SHP77 (cell line): ENCODE measurements at places on chromosomes 1 and 21.

DNA sequence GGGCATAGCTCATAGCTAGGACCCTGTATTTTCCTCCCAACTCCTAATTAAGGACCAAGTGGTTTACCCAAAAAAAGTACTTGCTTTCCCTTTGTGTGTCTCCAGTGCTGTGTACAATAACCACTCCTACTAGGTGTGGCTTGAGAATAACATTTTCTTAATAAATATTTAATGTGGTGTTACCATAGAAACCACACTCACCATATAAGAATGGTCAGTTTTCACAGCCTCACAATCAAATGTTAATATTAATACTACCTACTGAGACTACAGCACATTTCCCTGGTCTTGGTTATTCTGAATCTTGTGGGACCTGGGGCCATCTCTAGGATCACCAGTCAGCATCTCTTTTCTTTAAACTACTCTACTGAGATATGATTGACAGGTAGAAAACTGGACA is 83.5 kb upstream of the BCAR3 start:
- no peak for DNase-seq

- DNase-seq = peak; percentile 35
Observed at GRCh38 chr1:119779869-119780356, 11.2 kb upstream of the HMGCS2 start.

GRCh38 chr1:209895709-209896108 is 42.3 kb upstream of the SYT14 start:
- no peak for DNase-seq

GRCh38 chr1:25651824-25652741 is 35.5 kb downstream of the MAN1C1 start:
- no peak for DNase-seq

GRCh38 chr1:116956378-116956777 is 45.2 kb upstream of the CD101 start:
- peak; percentile 34 for DNase-seq

GRCh38 chr1:198337886-198338285 is 181.1 kb downstream of the NEK7 start:
- DNase-seq = no peak

- DNase-seq = no peak
Observed at GRCh38 chr1:224329484-224329841, 509 bp downstream of the NVL start.

DNA sequence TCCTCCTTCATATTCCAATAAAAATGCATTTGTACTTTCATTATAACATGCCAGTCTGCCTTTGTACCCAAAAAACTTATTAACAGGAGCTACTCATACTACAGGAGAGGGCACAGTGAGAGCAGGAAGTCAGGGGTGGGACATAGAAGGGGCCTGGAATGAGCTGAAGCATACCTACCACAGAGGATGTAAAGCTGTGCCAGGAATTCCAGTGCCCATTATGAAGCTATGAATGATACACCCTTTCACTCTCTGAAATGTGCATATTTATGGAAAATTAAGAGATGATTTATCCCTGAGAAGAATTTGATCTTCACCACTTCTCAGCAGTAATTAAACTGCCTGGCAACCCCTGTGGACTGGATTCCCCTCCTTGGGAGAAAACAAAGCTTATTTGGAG is 65.8 kb downstream of the ATP5PO start:
- no peak for DNase-seq

DNA sequence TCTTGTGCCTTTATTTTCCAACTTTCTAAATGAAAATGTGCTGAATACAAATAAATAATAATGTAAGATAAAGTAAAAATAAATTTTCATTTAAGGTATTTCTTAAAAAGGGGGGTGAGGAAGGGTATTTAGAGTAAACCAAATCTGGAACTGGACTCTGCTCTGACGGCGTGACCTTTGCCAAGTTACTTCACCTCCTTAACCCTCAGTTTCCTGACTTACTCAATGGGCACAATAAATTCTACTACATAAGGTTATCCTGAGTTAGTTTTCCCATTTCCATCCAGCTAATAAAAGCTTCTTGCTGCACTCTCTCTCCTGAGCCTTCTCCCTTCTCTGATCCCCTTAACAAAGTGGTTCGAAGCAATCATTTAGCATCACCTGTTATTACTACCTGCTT is 93.9 kb downstream of the NID1 start:
- no peak for DNase-seq

DNA sequence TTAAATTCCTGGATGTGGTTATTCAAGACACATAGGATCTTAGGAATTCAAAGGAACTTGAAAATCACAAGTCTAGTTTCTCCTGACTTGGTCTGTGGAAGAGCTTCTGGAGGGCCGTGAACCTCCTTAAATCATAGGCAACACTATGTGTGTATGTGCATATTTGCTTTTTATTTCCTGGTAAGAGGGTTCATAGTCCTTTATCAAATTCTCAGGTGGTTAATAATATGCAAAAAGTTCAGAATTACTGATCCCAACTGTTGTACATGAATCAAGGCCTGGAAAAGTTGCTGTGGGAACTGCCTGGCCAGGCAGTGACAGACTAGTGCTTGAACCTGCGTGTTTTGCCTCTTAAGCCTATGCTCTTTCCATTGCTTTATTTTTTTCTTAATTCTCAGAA is 12.9 kb downstream of the MTR start:
- DNase-seq = no peak
